NCI-H1436 treated with DMSO at 0.1 percent for 48 hours (cell line): ENCODE measurements at places on chromosomes 7 and 10.
A peak's percentile ranks its signal among the peaks of the same experiment; 100 is the strongest.

- no peak for DNase-seq
Observed at GRCh38 chr10:119688033-119688508, 36.9 kb downstream of the BAG3 start.

DNA sequence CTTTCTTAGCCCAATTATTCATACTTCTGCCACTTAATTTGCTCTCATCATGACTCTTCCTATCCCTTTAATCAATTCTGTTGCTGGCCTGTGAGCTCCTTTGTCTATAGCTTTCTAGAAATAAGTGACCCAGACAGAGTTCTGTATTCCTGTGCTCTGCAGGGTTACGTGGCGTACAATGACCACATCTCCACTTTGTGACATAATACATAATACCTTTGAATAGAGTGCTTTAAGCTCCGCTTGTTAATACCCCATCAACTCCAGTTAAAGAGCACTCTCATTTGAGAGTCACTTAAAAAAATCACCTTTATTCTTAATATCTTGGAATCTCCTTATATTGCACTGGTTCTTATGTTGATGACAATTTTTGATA lies 619.0 kb downstream of the PARD3 start:
- DNase-seq = no peak

- no peak for DNase-seq
Observed at GRCh38 chr7:20194343-20194995, 22.7 kb downstream of the MACC1 start.

DNA sequence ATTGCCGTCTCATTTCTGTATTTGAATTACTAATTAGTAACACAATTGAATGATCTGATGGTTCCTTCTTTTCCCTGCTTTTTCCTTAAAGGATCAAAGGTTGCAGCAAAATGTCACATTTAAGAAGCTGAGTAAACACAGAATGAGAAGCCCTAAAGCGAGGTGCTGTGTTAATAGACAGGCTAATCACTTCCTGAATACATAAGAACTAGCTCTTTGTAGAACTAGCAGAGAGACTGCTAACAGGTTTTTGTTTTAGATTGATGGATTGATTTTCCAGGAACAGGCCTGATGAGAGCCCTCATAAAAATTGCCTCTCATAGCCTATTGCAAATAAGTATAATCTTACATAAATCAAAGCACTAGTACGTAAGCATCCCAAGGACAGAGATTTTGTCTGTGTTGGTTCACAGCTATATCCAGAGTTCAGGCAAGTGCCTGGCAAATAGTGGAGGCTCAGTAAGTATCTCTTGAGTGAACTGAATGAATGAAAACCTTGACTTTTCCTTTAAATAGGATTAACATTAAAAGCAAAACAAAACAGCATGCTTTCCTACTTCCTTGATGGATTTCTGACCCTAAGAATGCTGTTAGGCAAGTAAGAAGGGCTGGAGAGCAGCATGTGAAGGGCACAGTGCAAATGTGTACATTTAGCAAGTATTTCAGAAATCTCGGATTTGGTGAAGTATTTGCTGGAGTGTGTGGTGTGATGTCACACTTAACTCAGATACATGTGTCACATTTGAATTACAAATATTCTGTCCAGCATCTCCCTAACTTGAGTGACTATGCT lies 3.3 kb downstream of the TMEM229A start:
- DNase-seq = no peak

DNA sequence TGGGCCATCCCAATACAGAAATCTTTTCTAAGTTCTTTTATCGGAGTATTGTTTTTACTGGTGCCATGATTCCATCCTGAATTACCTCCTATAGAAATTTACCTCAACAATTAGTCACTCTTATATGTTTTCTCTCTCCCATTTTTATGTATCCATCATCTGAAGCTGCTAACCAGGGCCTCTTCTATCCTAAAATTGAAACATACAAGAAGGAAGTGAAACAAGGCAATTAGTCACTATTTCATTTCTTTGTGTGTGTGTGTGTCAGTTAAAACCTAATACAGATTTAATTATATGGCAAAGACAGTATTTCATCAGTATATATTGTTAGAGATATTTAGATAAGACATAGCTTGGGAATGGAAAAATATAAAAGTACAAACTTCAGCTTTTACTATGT lies 148.4 kb upstream of the AHR start:
- DNase-seq = no peak

GRCh38 chr7:32255036-32255435 lies 184.8 kb upstream of the PDE1C start:
- DNase-seq = no peak

GRCh38 chr7:17152721-17153120 lies 145.7 kb upstream of the AHR start:
- no peak for DNase-seq

DNA sequence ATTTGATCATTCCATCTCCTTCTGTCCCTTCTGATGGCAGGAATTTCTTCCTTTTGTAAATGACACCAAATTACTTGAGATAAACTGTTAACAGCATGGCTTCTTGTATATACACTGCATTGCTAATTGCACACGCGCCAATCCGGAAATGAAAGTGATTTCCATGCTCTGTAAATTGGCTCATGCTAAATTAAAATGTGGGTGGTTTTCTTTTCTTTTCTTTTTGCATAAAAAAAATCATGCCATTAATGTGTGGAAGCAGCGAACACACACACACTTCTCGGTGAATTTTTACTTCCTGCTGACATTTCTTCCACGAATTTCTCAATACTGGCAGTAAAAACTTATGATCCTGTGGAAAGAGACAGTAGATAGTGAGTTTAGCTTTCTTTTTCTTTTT lies 123.1 kb upstream of the CCDC6 start:
- DNase-seq = no peak

GRCh38 chr7:100489824-100490223 lies 6.1 kb downstream of the NYAP1 start:
- DNase-seq = peak; percentile 89

- DNase-seq = no peak
Observed at GRCh38 chr10:24210501-24210900, 1.6 kb downstream of the KIAA1217 start.

DNA sequence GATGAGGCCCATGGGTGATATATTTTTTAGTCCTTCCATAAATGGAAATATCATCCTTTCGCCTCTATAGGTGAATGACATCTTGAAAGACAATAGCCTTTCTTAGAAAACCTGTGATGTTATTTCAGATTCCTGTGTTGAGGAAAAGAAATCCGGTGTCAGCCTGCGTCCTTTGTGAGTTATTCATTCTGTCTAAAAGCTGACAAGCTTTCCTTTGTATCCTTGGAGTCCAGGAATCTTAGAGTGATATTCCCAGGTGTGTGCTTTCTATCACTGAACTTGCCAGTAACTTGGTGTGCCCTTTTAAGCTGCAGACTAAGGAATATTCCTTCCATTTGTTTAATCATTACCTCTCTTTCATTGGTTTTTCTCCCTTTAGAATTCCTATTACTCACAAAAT lies 41.0 kb downstream of the EVX1 start:
- no peak for DNase-seq

DNA sequence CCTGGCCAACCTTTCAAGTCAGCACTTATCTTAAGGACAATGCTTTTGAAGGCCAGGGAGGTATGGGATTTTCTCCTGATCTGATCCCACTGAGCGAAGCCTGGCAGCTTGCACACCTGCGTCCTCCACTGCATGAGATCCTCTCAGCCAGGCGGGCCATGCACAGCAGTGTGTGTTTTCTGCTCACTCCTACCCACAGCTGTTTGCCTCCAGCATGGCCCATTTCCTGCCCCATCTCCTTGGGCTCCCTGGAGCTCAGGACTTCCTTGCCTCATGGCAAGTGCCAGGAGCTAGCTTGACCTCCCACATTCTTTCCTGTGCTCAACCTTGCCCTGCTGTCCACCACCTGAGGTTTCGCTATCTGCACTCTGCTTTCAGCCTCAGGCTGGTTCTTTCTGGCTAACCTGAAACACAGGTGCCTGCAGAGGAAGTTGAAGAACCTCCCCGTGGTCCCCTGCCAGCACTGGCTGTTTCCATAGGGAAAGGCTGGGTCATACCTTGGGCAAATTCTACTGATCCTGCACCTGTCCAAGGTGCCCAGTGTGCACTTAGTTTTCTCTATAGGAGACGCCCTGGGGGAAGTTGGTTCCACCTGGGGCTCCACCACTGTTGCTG lies 43.9 kb upstream of the EEPD1 start:
- DNase-seq = no peak

DNA sequence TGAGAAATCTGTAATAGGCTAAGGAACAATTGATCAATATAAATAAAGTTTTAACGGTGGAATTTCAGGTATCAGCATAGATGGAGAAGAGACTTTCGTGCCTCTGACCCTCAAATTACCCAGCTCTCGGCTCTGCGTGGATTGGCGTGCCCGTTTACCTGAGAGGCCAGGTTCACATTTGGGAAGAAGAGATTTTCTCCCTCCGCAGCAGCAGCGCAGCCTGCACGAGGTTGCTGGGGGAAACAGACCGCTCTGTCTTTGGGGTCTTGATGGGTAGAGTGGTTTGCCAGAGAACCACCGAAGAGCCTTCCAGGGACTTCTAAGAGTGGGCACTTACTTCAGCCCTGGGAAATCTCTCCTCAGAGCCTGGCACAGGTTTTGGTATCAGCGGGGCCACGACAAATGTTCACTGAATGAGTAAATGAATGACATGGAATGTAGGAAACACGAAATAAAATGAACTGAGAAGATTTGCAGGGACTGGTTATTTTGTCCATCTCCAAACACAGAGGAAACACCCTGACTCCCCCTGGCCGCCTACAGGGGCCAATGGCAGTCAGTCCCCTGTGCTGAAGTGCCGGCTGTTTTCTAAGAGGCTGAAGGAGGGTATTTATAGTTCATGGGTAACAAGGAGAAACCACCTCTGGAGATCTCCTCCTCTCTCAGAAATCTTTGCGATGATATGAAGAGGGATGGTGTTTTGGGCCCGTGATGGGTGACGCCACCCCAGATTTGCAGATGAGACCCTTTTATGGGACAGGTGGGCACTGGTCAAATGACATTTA lies 338.5 kb downstream of the ADARB2 start:
- no peak for DNase-seq

DNA sequence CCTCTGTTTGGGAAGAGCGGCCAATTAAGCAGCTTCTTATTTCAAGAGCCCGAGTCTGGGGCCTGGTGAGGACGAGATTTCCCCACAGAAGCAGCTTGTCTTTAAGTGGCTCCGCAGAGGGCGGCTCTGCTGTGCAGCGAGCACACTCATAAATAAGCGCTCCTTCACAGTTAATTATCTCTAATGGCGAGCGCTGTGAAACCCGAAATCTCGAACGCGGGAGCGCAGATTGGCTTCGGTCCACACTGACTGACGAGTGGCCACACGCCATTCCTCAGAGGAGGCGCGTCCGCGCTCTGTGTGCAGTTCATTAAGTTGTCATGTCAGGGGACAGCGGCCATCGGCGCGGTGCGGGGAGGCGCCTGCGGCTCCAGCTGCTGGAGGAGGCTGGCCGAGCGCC lies 560.9 kb downstream of the DNAJB6 start:
- DNase-seq = peak; percentile 50

DNA sequence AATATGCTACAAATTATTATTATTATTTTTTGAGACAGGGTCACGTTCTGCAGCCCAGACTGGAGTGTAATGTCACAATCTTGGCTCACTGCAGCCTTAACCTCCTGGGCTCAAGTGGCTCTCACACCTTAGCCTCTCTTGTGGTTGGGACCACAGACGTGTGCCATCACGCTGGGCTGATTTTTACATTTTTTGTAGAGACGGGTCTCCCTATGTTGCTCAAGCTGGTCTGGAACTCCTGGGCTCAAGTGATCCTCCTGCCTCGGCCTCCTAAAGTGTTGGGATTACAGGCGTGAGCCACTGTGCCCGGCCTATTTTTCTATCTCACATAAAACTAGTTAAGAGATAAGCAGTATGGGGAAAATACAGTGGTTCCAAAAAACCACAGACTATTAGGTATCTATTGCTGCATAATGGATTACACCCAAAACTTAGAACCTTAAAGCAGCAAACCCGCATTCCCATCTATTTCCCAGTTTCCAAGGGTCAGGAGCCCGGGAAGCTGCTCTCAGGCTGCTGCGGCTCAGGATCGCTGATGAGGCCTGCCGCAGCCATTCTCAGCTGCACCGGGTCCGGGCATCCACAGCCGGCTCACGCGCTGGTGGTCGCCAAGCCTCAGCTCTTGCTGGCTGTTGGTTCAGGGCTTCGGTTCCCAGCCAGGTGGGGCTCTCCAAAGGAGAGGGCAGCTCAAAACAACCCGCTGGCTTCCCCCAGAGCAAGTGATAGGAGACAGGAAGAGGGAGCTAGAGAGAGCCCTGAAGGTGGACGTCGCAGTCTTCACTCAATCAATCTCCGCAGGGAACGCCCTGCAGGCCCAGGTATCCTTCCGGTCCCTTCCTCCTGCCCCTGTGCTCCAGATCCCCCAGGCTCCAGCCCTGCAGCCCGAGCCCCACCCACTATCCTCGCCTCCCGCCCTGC lies 128.2 kb downstream of the UBE2H start:
- DNase-seq = peak; percentile 74

DNA sequence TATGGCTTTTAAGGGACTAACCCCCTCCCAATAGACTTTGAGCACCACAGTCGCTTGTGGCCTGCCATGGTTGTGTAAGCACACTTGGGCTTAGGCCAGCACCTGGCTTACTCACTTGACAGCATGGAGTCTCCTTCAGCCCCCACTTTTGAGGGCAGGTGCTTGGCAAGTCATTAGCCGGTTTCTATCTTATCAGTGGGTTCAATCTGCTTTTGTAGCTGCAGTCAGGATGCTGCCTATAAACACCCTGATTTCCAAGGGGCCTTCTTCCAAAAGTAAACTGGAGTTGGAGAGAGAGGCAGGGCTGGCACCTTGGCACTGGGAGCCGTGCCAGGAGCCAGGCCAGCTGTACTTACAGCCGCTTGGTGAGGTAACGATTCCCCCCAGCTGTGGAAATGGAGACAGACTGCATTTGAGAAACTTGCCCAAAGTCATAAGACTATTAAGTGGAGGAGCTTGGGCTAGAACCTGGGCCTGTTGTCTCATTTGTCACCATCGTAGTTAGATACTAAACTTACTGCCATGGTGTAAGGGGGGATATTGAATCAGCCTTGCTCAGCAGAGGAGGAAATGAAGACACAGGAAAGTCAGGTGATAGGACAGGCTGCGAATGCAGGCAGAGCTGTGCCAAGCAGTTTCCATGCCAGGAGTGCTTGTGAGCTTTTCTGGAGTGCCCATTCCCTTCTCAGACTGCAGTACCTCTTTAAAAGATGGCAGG lies 92.2 kb upstream of the EFCAB10 start:
- DNase-seq = no peak

DNA sequence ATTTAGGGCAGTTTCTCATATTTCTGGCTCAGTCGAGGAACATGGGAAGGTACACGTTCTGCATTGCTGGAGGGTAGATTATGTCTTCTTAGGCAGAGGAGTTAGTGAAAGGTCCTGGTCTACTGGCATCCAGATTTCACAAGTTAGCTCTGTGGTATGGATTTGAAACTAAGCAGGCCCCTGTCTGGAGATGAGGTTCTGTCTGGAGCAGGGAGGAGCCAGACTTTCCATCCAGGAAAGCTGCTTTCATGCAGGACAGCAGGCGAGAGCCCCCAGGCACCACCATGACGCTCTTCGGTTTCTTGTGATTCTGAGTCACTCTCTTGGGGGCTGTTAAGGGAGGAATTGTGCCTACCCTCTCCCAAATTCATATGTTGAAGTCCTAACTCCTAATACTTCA lies 184.3 kb downstream of the KIAA1217 start:
- no peak for DNase-seq

- DNase-seq = no peak
Observed at GRCh38 chr10:19930936-19931893, 115.0 kb downstream of the PLXDC2 start.
